GM12878 (cell line): ENCODE measurements at places on chromosomes 7 and 10. TPM values are rescaled to one million over a fixed set of nuclear protein-coding genes. Genes with fewer than 3 reads are reported as not detected.

- no peak overlapping the region for H3K27ac ChIP-seq
- no peak overlapping the region for H3K4me3 ChIP-seq
- no peaks in the 10 kb centered on the region for H3K27me3 ChIP-seq
- DNase-seq = no peak
- H3K36me3 ChIP-seq = no peaks in the 10 kb centered on the region; the same call in 1 of the 2 replicates
Observed at GRCh38 chr7:129646369-129647021, 35.0 kb downstream of the NRF1 start.

SYT15B gene
- not detected in 2 replicates for polyA plus RNA-seq

DNA sequence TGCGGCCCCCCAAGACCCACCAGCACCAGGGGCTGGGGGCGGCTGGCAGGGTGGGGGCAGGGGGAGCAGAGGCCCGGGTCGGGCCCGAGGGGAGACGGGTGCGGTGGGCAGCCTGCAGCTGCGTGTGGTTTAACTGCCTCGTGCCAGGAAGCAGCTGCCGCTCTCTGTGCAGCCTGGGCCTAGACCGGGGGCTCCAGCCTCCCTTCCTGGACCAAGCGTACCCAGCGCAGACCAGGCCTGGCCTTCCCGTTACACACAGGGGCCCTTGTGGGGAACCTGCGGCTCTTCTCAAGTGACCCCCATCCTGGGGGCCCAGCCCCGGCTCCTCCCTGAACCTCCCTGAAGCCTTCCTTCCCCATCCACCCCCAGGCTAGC lies 6.6 kb upstream of the INTS1 start:
- H3K27me3 ChIP-seq = no peaks in the 10 kb centered on the region
- no peak overlapping the region for H3K27ac ChIP-seq
- H3K4me1 ChIP-seq = peaks cover 19% of the 10 kb centered on the region
- no peaks in the 10 kb centered on the region for H3K36me3 ChIP-seq
- no peak for DNase-seq

NDUFB2 gene
- 447 TPM in 2 replicates for polyA plus RNA-seq

- no peaks in the 10 kb centered on the region for H3K4me1 ChIP-seq
- no peaks in the 10 kb centered on the region for H3K36me3 ChIP-seq
- no peak for DNase-seq
- no peak overlapping the region for H3K27ac ChIP-seq
Observed at GRCh38 chr10:8417631-8418030, 363.1 kb downstream of the GATA3 start.
